ENCODE measurements at places on chromosomes 2 and 18.

GRCh38 chr2:68203587-68203986 is 45.9 kb downstream of the PNO1 start:
- no peak for DNase-seq

- peak; percentile 60 for DNase-seq
Observed at GRCh38 chr2:112166806-112167499, 28.8 kb downstream of the FBLN7 start.

DNA sequence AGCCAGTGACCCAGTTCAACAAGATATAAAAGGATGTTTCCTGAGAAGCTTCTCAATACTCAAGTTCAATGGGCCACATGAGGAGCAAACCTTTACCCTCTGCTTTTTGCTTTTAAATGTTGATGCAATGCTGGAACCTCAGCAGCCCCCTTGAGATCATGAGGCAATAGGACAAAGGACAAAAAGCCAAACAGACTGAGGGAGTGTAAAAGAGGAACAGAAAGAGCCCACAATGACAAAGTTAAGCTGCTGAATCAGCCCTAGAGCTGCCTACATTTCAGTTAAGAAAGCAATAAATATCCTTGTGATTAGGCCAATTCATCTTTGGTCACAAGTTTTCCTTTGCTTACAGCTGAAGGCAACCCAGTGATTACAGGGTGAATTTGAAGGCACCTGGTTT is 76.9 kb downstream of the MRO start:
- no peak for DNase-seq

GRCh38 chr2:185970148-185970852 is 231.7 kb downstream of the FSIP2 start:
- no peak for DNase-seq

GRCh38 chr2:64792300-64792699 is 138.6 kb upstream of the SERTAD2 start:
- DNase-seq = no peak

DNA sequence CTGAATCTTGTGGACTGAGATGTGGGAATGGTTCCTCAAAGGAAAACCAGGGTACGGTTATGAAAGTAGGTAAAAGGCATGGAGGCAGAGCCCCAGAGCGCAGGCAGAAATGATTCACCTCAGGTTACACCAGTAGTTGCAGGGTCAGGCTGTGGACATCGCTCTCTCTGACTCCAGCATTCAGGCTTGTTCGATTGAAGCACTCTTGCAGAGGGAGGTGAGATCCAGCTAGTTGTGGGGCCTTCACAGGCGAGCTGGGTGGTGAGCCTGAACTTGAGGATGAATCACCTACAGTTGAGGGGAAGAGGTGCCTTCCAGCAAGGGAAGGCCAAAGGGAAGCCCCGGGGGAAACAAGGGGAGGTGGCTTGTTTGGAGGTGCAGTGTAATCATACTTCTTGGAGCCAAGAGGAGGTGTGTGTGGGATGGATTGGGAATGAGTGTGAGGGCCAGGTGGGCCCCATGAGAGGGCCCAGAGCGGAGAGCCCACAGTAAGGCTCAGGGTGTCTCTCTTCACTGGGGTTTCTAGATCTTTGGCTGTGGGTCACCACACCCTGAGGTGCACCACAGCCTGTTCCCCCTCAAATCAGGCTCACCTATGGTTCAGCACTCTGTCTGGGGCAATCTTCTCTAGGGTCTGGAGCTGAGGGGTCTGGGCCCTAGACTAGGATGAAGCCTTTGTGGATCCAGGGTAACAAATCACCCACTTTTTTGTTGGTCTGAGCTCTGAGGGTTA is 48.5 kb upstream of the MCFD2 start:
- no peak for DNase-seq
